ENCODE measurements at places on chromosomes 4 and X.

GRCh38 chr4:22099896-22100295 lies 151.3 kb upstream of the KCNIP4 start:
- DNase-seq, result no peak

- no peak for DNase-seq
Observed at GRCh38 chr4:24644983-24645764, 60.8 kb upstream of the DHX15 start.

DNA sequence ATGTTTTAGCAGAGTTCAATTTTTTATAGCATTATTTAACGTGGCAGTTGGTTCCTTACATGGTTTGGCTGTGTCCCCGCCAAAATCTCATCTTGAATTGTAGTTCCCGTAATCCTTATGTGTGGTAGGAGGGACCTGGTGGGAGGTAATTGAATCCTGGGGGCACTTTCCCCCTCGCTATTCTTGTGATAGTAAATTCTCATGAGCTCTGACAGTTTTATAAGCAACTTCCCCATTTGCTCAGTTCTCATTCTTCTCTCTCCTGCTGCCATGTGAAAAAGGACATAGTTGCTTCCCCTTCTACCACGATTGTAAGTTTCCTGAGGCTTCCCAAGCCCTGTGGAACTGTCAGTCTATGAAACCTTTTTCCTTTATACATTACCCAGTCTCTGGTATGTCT lies 329.5 kb downstream of the GRIA2 start:
- no peak for DNase-seq

DNA sequence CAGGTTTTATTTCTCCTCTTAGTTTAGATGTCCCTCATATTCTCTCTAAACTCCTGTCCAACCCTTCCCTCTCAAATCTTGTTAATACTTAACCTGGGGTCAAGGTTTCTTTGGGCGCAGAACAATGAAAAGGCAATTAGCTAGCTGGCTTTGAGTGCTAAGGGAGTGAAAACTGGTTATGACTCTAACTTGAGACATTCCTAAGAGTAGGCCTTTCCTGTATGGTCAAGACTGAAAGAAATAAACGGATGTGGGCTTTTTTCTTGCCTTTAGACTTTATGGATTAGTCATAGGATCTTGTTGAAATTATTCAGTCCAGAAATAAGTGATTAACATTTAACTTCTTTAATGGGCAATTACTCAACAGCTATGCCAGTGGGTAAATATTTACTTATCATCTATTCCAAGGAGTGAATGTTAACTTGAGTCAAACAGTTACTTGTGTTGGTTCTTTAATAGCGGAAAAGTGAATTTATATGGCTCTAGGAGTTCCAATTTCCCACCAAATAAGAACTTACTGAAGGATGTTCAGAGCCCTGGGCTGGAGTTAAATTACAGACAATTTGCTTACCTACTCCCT lies 141.7 kb upstream of the SCML1 start:
- no peak for DNase-seq

- DNase-seq, result no peak
Observed at GRCh38 chr4:147578051-147578476, 39.1 kb upstream of the TMEM184C start.

DNA sequence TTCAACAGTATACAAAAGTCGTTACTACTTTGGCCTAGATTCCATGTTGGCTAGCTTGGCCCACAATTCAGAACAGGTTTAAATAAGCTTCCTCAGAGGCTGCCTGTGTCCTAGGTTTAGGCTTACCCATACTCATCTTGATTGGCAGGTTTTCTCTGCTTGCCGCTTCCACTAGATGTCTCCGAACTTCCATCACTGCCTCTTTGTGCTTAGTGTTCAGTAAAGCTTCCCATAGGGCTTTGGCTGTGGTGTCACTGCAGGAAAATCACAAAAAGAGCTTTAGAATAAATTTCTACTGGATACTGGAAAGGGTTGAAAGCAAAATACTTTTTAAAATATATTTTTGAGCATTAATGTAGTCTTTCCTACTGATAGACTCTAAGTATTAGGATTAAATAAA lies 52.4 kb downstream of the SCFD2 start:
- DNase-seq, result peak; percentile 12

DNA sequence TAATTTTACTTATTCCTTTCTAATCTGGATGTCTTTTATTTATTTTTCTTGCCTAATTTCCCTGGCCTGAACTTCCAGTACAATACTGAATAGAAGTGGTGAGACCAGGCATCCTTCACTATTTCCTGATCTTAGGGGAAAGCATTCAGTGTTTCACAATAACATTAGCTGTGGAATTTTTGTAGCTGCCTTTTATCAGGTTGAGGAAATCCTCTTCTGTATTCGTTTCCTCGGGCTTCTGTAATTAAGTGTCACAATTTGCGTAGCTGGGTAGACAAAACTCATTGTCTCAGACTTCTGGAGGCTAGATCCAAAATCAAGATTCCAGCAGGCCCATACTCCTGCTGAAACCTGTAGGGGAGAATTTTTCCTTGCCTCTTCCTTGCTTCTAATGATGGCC lies 598.4 kb upstream of the FTHL17 start:
- DNase-seq, result no peak

- no peak for DNase-seq
Observed at GRCh38 chr4:140930011-140930410, 173.8 kb upstream of the TBC1D9 start.

DNA sequence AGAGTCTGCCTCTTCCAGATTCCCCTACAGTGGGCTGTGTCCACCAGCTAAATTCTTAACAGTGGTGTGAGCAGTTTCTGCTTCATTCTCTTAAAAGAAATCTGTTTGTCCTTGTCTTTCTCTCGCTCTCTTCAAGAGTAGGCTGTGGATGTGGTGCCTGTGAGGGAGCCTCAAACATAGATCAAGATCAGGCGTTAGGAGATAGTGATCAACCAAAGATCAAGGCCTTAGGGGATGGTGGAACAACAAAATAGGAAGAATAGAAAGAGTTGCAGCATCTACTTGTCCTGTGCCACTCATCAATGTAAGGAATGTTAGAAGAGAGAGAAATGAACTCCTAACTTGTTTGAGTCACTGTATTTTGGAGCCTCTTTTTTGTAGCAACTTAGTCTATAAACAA lies 144.2 kb downstream of the AASDH start:
- no peak for DNase-seq

- DNase-seq, result no peak
Observed at GRCh38 chrX:10401239-10401638, 219.1 kb downstream of the MID1 start.

DNA sequence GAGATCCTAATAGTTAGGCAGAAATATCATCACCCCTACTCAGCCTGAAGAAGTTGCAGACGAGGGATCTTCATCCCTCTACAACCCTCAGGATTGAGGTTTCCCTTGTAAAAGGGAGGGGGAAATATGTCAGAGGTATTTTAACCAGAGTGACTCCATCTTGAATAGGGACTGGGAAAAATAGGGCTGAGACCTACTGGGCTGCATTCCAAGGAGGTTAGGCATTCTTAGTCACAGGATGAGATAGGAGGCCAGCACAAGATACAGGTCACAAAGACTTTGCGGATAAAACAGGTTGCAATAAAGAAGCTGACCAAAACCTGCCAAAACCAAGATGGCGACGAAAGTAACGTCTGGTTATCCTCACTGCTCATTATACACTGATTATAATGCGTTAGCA lies 17.5 kb downstream of the IL13RA2 start:
- no peak for DNase-seq

DNA sequence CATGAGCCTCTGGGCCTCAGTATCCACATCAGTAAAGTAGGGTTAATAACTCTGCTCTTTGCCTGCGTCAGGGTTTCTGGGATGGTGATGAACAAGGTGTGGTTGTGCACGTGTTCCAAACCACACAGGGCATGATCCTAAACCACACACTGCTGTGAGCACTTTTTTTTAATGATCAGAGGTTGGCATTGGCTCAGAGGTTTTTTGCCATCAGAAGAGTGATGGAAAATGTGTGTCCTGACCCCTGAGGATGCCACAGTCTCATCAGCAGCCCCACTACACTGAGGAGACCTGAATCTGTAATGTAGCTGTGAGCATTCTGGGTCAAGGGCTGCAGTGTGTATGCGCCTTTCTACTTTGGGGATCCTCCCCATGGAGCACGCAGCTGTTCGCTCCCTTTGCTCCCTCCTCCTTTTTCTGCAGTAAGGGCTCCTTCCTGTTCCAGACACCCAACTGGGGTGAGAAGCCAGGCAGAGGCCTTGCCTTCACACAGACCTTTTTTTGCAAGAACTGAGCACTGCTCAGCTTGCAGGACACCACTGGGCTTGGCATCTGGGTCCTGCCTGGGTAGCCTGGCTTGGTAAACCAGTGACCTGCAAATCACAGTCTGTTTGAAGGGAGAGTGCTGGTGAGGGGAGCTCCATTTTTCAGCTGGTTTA lies 87.5 kb downstream of the MAMLD1 start:
- DNase-seq, result no peak

- DNase-seq, result no peak
Observed at GRCh38 chrX:27229721-27230120, 233.4 kb downstream of the PPP4R3C start.

DNA sequence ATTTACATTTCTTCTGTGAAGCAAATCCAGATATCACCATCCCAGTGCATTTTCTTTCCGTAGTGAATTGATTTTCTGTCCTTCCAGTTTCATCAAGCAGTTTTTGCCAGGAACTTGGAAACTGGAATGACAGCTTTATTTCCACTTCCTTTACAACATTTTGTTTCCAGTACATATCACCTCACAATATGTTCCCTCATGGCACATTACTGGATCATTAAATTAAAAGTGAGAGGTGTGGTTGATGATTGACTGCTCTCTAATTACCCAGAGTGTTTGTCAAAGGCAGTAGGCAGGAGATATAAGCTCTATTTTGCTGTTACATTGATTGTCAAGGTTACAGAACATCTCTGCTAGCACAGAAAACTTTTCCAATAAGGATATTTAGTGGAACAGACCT lies 22.3 kb upstream of the ACE2 start:
- DNase-seq, result no peak

- no peak for DNase-seq
Observed at GRCh38 chrX:49147936-49148335, 14.6 kb upstream of the MAGIX start.

GRCh38 chrX:109928596-109929335 lies 74.1 kb upstream of the TMEM164 start:
- DNase-seq, result peak; percentile 24

- no peak for DNase-seq
Observed at GRCh38 chrX:108640817-108641216, 95.5 kb downstream of the IRS4 start.

GRCh38 chr4:52957220-52957686 lies 95.1 kb downstream of the RASL11B start:
- DNase-seq, result no peak

Measured in caudate nucleus (tissue), 63 donors.